ENCODE measurements at places on chromosomes 1 and 21.

DNA sequence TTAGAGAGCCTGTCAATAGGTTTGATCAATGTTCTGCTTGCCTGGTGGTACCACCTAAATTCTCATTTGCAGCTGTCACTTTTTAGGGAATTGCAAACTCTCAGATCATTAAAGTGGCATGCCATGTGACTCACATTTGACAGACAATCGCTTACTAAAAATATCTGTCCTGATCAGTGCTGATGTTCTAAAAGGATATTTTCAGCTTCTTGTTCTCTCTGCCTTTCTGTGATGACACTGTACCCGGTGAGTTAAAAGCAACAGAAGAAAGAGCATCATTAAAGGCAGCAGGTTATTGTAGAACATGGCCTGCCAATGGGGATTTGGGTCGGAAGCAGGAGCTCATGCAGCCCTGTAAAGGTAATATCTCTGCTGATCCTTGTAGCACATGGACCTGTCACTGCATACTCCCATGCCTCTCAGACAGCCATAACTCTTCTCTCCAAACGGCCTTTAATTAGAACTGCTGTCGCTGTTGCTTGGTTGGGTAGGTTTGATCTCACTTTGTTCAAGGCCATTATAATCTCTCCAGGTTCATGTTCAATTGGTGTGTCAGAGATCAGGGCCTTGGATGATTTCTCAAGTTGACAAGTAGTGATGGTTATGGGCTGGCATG lies 441.3 kb upstream of the DEPDC1 start:
- no peak for DNase-seq

DNA sequence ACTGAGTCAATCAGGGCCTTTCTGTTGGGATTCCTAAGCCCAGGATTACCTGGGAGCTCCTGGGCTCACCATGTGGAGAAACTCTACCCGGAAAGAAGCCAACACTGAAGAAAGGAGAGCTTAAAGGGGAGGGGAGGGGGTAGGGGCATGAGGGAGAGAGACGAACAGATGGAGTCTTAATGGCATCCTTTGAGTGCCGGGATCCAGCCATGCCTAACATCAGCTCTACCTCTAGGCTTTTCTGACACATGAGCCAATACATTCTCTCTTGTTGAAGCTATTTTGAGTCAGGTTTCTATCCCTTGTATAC lies 75.0 kb downstream of the NPHP4 start:
- DNase-seq = no peak

- DNase-seq = no peak
These were observed 102.9 kb upstream of the TLR5 start for GRCh38 chr1:223245983-223246382.

DNA sequence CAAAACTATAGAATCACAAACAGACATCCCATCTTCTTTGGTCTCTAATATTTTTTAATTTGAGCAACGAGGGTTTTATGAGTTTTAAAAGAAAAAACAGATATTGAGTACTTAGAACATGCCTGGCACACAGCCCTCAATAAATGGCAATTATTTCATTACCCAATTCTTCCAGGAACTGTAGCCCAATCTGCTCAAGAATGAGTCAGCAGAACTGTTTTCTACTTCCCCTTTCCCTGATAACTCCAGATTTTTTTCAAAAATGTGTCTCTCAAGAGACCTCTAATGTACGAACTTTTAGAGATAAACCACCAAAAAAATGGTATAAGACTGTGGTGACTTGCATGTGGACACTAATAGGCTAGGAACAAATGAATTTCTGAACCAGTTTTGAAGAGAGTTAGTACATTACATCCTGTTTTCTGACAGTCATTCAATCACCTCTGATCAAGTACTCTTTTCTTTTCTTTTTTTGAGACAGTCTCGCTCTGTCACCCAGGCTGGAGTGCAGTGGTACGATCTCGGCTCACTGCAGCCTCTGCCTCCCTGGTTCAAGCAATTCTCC lies 11.5 kb downstream of the ABL2 start:
- DNase-seq = peak; percentile 30

GRCh38 chr21:32359719-32360260 lies 33.0 kb downstream of the URB1 start:
- DNase-seq = no peak

DNA sequence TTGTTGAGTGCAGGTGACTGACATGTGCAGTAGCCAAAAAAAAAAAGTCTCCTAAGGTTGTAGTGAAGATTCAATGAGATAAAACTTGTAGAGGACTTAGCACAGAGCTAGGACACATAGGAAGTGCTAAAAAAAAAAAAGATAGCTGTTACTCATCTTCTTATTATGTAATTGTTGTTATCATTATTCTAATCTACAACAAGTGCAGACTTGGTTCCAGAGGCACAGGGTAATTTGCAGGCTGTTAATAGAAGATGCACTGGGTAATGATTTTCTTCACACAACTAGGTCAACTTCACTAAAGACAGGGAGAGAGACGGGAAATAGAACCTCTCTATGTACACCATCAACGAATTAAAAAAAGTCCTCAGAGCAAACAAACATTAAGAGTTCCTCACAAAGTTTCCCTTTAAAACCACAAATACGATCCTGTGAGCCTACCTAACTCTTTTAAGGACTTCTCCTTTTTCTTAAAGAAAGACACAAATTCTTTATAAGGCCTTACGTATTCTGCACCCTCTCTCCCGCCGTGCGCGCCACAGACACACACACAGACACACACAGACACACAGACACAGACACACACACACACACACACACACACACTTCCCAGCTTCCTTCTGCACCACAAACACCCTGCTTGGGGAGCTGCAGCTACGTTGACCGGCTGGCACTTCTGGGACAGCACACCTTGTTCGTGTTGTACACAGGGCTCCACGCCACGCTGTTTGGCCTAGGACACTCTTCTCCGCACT lies 49.8 kb upstream of the GADD45A start:
- DNase-seq = no peak

GRCh38 chr1:235011599-235012435 lies 116.8 kb downstream of the TOMM20 start:
- peak; percentile 100 for DNase-seq

DNA sequence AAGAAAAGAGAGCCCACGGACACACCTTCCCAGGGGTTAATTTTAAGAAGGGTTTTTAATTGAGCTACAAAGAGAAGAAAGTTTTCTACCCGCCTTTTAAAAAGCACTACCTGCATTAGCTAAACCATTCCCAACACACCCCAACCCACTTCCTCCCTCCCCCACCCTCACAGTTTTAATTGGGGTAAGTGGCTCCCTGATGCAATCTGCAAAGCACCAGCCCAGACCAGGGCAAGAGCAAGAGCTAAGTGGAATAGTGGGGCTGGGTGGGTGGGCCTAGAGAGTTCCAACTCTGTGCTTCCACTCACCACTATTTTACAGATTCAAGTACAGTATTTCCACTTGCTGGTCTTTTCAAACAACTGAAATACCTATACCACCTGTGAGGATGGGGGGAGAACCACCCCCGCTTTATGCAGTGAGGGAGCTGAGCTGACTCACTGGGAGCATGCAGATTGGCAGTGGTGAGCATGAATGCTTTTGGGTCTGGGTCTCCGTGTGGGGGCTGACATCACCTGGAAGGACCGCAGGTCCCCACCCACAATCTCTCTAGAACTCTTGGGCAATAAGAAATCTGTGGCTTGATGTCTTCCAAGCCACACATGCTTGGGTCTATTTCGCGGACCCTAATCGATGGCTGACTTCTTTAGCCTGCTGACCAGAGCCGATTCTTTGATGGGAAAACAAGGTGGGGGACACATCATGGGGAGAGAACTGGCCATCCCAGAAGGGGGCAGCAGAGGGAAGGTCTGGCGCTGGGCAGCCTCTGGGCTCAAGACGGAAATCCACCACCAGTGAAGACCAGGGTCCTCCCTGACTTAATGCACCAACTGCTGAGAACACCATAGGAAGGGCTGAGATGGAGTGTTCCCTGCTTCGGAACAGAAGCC lies 95.5 kb downstream of the SSBP3 start:
- DNase-seq = no peak

GRCh38 chr1:117659550-117660270 lies 53.9 kb downstream of the TENT5C start:
- no peak for DNase-seq

DNA sequence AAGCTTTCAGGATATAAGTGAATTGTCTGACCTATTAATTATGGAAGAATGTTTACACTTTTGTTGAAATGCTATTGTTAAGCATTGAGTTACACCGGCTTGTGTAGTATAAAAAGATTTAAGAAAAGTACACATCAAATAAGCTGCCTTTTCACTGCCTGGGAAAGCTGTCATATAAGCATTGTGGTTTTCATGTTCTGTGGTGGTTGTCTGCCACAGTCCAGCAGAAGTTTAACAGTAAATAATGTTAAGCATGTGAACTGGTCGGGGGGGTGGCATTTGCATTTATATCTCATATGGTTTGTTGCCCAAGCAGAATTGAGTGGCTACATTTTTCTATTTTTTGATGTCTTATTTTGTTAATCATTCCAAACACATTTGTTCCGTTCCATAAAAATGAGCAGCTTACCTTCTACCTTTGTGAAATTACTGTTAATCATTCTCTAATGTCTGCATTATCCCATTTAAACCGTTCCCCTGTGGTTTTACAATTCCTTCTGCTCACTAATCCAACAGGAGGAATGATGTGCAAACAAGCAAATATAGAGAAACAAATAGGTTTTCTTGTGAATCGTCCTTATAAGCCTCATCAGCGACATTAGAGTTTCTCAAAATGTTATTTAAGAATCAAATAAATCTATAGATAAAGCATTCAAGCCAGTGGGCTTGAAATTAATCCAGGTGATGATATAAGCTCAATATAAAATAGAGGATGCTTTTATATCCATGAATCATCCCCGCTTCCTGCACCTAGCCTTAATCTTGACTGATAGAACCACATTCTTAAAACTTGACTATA lies 160.8 kb upstream of the SAMSN1 start:
- no peak for DNase-seq

GRCh38 chr1:205751036-205751651 lies 1.2 kb upstream of the NUCKS1 start:
- peak; percentile 44 for DNase-seq

GRCh38 chr1:164380893-164381292 lies 178.1 kb upstream of the PBX1 start:
- peak; percentile 81 for DNase-seq

- DNase-seq = peak; percentile 74
These were observed 9.3 kb downstream of the ATP1A2 start for GRCh38 chr1:160124705-160125478.

GRCh38 chr1:17819129-17819802 lies 64.1 kb downstream of the ACTL8 start:
- DNase-seq = no peak

GRCh38 chr21:30434033-30434631 lies 4.1 kb downstream of the KRTAP13-4 start:
- DNase-seq = peak; percentile 1

DNA sequence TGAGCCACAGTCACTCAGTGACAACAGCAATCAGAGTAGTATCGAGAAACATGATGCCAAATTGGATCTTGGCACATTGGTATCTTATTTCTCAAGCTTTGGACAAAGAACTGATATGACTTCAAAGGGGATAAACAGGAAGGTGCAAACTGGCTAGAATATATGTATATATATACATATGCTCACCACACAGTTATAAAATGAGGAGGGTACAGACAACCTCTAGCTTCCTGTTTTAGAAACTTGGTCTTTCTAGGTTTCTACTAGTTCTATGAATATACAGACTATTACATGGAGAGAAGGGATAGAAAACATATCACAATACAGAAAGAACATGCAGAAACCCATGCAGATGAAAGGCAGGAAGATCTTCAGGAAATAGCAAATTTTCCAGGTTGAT lies 292.1 kb upstream of the SNX7 start:
- DNase-seq = no peak

DNA sequence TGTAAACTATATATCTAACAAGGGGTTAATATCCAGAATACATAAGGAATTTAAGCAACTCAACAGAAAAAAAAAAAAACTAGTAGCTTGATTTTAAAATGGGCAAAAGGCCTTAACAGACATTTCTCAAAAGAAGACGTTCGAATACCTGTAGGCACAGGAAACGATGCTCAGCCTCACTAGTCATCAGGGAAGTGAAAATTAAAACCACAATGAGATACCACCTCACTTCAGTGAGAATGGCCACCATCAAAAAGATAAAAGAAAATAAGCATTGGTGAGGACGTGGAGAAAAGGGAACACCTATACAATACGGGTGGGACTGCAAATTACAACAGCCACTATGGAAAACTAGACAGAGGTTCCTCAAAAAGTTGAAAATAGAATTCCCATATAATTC lies 37.3 kb downstream of the NPHP4 start:
- no peak for DNase-seq

- DNase-seq = no peak
These were observed 6.4 kb upstream of the KRTAP10-3 start for GRCh38 chr21:44564886-44565598.

DNA sequence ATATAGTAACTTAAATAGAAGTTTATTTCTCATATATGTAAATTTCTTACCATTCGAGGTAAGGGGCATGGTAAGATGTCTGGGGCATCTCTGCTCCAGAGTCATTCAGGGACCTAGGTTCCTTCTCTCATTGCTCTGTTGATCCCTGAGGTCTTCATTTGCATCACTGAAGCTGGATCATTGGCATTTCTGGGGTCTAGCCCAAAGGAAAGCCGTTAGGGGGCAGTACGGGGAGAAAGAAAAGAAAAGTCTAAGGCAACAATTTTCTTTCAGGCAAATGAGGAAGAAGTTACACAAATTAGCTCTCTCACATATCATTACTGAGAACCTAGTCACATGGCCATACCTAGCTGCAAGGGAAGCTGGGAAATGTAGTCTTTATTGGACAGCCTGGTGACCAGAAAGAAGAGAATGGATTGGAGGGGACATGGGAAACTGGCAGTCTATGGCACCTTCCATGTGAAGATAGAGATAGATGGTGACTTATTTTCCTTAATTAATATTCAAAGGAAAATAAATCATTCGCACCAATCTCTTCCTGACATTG lies 10.2 kb upstream of the SUSD4 start:
- no peak for DNase-seq

DNA sequence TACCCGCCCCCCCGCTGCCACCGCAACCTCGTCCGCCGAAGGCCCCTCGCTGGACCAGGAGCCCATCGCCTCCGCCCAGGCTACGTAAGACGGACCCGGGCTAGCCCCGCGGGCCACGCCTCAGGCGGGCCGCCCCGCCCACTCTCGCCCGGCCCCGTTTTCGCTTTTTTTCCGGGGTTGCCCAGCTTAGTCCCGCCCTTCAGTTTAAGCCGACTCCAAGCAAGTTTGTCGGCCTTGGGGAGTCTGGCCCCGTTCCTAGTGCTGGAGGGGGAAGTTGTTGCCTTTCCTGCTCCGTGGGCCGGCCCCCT lies 3.0 kb downstream of the RUSC1 start:
- peak; percentile 89 for DNase-seq

- no peak for DNase-seq
These were observed 40.8 kb upstream of the KIRREL1 start for GRCh38 chr1:157952601-157953000.

- no peak for DNase-seq
These were observed 8.0 kb downstream of the NR5A2 start for GRCh38 chr1:200035397-200035955.
